ENCODE measurements at places on chromosomes 6 and 20.

DNA sequence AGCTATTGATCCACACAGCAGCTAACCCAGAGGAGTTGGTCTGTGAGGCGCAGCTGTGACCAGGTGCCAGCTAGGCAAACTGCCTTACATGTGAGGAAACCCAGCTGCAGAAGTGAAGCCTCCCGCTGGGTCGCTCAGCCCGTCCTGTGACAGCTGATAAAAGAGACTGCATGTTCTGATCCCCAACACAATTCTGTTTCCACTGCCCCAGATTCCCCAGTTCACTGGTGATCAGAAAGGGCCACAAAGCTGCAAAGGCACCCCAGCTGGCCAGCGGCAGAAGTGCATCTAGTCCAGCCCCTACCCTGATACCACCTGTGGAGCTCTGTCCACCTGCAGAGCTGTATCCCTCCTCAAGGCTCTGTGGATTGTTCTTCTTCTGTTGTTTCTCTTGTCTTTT lies 64.5 kb downstream of the CTNNBL1 start:
- DNase-seq = no peak

DNA sequence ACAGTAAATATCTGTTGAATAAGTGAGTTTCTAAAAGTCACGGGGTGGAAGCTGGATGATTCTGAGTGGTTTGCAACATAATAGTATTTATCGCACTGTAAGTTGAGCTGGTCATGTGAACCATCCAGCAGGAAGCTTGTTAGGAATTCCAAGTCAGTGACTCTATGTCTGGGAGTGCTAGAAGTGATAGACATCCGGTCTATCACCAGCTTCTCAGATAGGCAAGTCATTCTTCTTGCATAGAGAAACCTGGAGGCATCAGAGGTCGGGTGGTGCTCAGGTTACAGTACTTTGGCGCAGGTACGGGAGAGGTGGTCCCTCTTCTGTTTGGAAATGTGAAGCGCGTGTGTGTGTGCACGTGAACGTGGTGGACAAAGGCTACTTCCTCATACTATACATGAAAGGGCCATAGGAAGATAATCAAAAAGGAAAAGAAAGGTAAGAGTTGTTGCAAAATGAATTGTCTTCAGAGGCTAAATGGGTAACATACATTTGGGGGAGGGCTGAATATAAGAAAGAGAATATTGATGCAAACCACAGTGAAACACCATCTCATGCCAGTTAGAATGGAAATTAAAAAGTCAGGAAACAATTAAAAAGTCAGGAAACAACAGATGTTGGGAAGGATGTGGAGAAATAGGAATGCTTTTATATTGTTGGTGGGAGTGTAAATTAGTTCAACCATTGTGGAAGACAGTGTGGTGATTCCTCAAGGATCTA lies 299.3 kb upstream of the ZFP64 start:
- DNase-seq = peak; percentile 92

DNA sequence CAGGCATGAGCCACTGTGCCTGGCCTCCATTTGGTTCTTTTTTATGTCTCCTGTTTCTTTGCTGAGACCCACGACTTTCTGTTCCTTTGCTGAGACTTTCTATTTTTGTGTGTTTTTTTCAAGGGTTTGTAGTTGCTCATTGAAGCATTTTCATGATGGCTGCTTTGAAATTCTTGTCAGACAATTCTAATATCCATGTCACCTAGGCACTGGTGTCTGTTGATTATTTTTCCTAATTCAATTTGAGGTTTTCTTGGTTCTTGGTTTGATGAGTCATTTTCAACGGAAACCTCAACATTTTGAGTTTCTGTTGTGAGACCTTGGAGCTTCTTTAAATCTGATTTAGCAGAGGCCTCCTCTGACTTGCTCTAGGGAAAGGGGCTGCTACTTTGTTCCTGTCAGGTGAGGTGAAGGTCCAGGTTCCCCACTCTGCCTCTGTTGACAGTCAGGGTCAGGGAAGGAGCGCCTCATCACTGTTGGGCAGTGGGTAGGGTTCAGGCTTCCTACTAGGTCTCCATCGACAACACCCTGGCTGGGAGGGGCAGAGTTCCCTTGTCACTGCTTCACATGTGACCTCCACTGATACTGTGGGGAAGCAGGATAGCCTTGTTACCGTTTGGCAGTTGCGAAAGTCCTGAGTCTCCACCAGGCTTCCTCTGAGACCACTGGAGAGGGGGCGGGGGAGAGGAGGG lies 67.2 kb upstream of the RNF24 start:
- DNase-seq = peak; percentile 82

- peak; percentile 45 for DNase-seq
Observed at GRCh38 chr6:81814370-81815076, 62.0 kb upstream of the TENT5A start.
